ENCODE measurements at places on chromosomes 12 and 14. TPM values are rescaled to one million over a fixed set of nuclear protein-coding genes. Genes with fewer than 3 reads are reported as not detected.
A peak's percentile ranks its signal among the peaks of the same experiment; 100 is the strongest.

ADAMTS20 gene
- total RNA-seq: not detected

- peaks cover 13% of the 10 kb centered on the region for H3K27me3 ChIP-seq
- H3K27ac ChIP-seq: no peak overlapping the region
- H3K4me1 ChIP-seq: peaks cover 10% of the 10 kb centered on the region
- DNase-seq: peak; percentile 25
- H3K4me3 ChIP-seq: no peak overlapping the region
Observed at GRCh38 chr14:52244997-52245396, 22.5 kb upstream of the PTGDR start.

DNA sequence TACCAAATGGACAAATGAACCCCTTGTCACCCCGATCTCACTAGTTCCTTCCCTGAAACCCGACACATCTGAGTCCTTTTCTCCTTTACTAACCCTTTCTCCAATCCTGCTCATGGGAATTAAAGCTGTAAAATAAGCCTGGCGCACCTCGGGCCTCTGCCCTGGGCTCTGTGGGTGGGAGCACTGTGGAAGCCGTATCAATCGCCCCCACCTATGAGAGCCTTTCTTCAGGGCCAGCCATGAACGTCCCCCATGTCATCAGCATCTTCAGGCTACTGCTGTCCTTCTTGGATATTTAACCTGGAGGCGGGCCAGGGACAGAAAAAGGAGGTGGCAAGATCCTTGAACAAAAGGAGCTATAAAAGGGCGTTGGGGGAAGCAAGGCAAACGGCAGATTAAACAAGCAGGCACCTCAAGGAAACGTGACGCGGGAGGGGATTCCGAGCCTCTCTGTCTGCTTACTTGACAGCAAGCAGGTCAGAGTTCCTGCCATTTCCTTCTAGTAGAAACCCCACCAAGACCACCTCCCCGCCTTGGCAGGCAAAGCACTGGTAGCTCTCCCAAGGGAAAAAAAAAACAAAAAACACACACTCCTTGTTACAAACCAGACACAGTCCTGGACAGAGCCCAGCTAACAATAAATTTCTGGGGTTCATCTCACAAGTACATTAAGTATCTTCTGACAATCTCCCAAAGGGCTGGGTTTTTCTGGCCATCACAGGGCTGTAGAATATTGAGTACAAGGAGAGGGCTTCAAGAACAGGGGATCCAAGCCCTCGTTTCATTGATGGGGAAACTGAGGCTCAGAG is 62.9 kb downstream of the DPF3 start:
- no peak overlapping the region for H3K27ac ChIP-seq
- no peak for DNase-seq
- peaks cover 32% of the 10 kb centered on the region for H3K27me3 ChIP-seq
- H3K4me1 ChIP-seq: no peaks in the 10 kb centered on the region
- H3K36me3 ChIP-seq: no peaks in the 10 kb centered on the region

GRCh38 chr14:74541225-74541624 is 47.7 kb downstream of the ISCA2 start:
- no peaks in the 10 kb centered on the region for H3K4me1 ChIP-seq
- DNase-seq: no peak
- H3K4me3 ChIP-seq: no peak overlapping the region
- no peaks in the 10 kb centered on the region for H3K36me3 ChIP-seq

PLD4 gene
- total RNA-seq: 0.07 TPM

- DNase-seq: no peak
- peaks cover 24% of the 10 kb centered on the region for H3K36me3 ChIP-seq
Observed at GRCh38 chr12:121748218-121748570, 35.6 kb downstream of the TMEM120B start.

- no peaks in the 10 kb centered on the region for H3K36me3 ChIP-seq
- H3K4me1 ChIP-seq: no peaks in the 10 kb centered on the region
- no peak overlapping the region for H3K4me3 ChIP-seq
- DNase-seq: no peak
- H3K27ac ChIP-seq: no peak overlapping the region
Observed at GRCh38 chr14:79411403-79412174, 799.7 kb downstream of the DIO2 start.

GRCh38 chr12:76940671-76941445 is 62.0 kb upstream of the CSRP2 start:
- H3K27ac ChIP-seq: no peak overlapping the region
- no peaks in the 10 kb centered on the region for H3K4me1 ChIP-seq
- DNase-seq: no peak
- H3K4me3 ChIP-seq: no peak overlapping the region

DNA sequence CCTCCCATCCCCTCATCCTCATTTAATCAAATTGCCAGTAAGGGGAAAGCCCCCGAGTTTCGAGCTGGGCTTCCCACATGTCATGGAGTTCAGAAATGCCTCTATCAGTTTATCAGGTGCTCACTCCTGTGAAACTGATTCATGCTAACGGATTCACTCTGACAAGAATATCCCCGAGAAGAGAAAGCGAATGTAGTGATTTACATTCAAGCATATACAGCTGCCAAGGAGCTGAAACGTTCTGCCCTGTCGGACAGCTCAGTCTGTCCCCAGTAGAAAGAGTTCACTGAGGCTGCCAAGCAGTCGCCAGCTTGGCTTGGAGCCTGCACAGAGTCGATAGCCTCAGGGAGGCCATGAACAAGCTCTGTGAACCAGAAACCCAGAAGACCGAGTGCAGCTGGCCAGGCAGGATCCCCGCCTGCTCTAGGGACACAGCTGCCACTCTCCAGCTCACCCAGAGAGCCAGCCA is 88.4 kb downstream of the TMCC3 start:
- H3K36me3 ChIP-seq: no peaks in the 10 kb centered on the region
- no peak overlapping the region for H3K27ac ChIP-seq
- no peak overlapping the region for H3K4me3 ChIP-seq
- peaks cover 30% of the 10 kb centered on the region for H3K27me3 ChIP-seq
- DNase-seq: no peak

DNA sequence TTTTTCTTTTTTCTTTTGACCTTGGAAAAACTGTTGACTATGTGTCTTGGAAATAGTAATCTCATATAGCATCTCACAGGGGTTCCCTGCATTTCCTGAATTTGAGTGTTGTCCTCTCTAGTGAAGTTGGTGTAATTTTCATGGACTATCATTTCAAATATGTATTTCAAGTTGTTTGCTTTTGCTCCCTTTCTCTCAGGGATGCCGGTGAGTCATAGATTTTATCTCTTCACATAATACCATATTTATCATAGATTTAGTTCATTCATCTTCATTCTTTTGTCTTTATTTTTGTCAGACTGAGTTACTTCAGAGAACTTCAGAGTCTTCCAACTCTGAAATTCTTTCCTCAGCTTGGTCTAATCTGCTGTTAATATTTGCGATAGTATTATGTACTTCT is 1320.6 kb downstream of the LRFN5 start:
- no peak for DNase-seq
- H3K4me1 ChIP-seq: no peaks in the 10 kb centered on the region
- H3K36me3 ChIP-seq: no peaks in the 10 kb centered on the region

DNA sequence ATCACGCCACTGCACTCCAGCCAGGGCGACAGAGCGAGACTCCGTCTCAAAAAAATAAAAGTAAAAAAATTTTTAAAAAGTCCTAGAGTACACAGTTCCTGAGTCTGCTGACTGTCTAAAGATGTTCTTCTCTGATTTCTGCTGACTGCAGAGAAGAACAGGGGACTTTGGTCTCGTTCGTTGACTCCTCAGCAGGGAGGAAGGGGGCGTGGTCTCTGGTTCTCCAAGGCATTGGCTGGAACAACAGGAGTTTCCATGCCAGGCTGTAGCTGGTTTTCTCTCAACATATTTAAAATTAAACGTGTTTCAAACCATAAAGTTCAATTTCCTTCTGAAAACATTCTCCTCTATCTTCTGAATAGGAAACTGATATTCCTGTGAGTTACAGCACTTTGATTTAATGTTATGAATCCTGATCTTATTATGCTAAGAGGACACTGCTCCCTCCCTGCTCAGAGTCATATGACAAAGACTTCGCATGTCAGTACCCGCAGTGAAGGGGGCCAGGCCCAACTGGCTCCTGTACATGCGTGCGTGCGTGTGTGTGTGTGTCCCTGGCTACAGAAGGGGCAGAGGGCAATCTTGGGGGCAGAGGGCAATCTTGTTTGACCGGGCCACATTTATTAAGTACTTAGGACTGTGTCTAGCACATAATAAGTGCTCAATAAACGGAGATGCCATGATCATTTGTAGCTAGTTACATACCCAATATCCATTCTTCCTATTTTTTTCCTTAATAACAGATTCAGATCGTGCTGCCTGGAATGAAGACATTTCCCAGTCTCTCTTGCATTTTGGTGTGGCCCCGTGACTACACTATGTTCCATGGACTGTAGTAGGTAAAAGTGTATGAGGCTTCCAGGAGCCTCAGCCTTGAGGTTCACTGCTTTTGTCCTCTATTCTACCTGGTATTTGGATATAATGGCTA is 16.5 kb upstream of the HNF1A start:
- peak overlapping the region; percentile 56 for H3K27ac ChIP-seq
- DNase-seq: no peak
- no peak overlapping the region for H3K4me3 ChIP-seq
- peaks cover 28% of the 10 kb centered on the region for H3K4me1 ChIP-seq

DNA sequence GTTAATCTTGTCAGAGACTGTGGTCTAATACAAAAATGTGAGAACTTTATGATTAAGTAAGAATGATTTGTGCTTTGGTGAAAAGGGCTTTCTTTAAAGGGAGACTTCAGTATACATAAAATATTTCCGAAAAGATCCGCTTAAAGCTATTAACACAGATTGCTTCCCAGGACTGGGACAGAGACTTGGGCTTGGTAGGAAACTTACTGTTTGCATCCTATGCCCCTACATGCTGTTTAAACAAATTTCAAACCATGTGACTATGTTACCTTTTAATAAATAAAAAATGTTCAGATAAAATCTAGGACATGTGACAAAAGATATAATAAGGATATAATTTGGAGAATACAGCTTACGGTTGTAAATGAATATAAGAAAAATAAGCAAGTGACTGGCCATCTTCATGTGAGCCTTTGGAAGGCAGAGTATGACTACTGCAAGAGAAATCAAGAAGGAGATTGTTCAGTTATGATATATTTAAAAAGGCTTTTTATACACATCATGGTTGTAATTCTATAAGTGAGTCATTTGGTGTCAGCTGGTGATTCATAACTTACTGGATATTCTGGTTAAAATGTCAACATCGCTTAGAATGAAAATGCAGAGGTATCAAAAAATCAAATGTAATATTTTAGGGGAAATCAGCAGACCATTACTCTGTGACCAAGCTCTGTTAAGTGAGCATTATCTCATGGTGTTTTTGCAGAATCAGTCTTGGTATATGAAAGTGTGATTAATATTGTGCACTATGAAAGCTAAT is 234.7 kb upstream of the E2F7 start:
- no peaks in the 10 kb centered on the region for H3K36me3 ChIP-seq
- no peak overlapping the region for H3K4me3 ChIP-seq
- DNase-seq: no peak
- no peak overlapping the region for H3K27ac ChIP-seq
- no peaks in the 10 kb centered on the region for H3K4me1 ChIP-seq
- H3K27me3 ChIP-seq: no peaks in the 10 kb centered on the region

NID2 gene
- total RNA-seq: 0.09 TPM

- H3K27me3 ChIP-seq: peaks cover 31% of the 10 kb centered on the region
- H3K4me3 ChIP-seq: no peak overlapping the region
- H3K4me1 ChIP-seq: peaks cover 25% of the 10 kb centered on the region
- no peaks in the 10 kb centered on the region for H3K36me3 ChIP-seq
Observed at GRCh38 chr14:66514213-66514612, 6.3 kb downstream of the GPHN start.

YEATS4 gene
- 37.9 TPM for total RNA-seq

GRCh38 chr12:31899109-31899508 is 60.1 kb upstream of the RESF1 start:
- H3K27me3 ChIP-seq: no peaks in the 10 kb centered on the region
- peaks cover 31% of the 10 kb centered on the region for H3K4me1 ChIP-seq
- peak overlapping the region; percentile 2 for H3K27ac ChIP-seq
- peaks cover 54% of the 10 kb centered on the region for H3K36me3 ChIP-seq
- no peak for DNase-seq
- H3K4me3 ChIP-seq: no peak overlapping the region

DNA sequence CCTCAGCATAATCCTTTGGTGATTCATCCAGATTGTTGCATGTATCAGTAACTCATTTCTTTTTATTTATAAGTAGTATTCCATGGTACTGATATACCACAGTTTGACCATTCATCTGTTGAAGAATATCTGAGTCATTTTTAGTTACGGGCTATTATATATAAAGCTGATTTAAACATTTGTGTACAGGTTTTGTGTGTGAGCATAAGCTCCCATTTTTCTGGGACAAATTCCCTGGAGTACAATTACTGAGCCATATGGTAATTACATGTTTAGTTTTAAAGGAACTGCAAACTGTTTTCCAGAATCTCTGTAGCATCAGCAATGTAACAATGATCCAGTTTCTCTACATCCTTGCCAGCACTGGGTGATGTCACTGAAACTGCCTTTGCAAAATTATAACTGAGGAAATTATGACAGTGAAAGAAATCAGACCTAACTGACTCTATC is 236.2 kb upstream of the KRR1 start:
- no peak for DNase-seq
- H3K36me3 ChIP-seq: no peaks in the 10 kb centered on the region
- H3K27ac ChIP-seq: no peak overlapping the region
- peaks cover 25% of the 10 kb centered on the region for H3K27me3 ChIP-seq

BMAL2 gene
- total RNA-seq: 58.8 TPM

C12orf50 gene
- total RNA-seq: not detected

- peaks cover 36% of the 10 kb centered on the region for H3K4me1 ChIP-seq
- peak overlapping the region; percentile 78 for H3K27ac ChIP-seq
- peaks cover 23% of the 10 kb centered on the region for H3K27me3 ChIP-seq
- peaks cover 2% of the 10 kb centered on the region for H3K36me3 ChIP-seq
Observed at GRCh38 chr12:95547522-95548055, 3.7 kb downstream of the USP44 start.

GRCh38 chr14:75023108-75023507 is 20.4 kb downstream of the EIF2B2 start:
- H3K27me3 ChIP-seq: no peaks in the 10 kb centered on the region
- no peak for DNase-seq
- no peaks in the 10 kb centered on the region for H3K4me1 ChIP-seq
- H3K4me3 ChIP-seq: no peak overlapping the region

FAM90A1 gene
- 0.31 TPM for total RNA-seq

- H3K4me3 ChIP-seq: no peak overlapping the region
- H3K27me3 ChIP-seq: no peaks in the 10 kb centered on the region
- no peak for DNase-seq
- H3K36me3 ChIP-seq: no peaks in the 10 kb centered on the region
Observed at GRCh38 chr12:80419644-80420043, 24.4 kb upstream of the PTPRQ start.

- H3K4me1 ChIP-seq: no peaks in the 10 kb centered on the region
- H3K4me3 ChIP-seq: no peak overlapping the region
- H3K27ac ChIP-seq: no peak overlapping the region
- H3K36me3 ChIP-seq: no peaks in the 10 kb centered on the region
- no peak for DNase-seq
- no peaks in the 10 kb centered on the region for H3K27me3 ChIP-seq
Observed at GRCh38 chr14:95215094-95215725, 57.9 kb upstream of the DICER1 start.

GRCh38 chr12:6961278-6961694 is 9.2 kb downstream of the PHB2 start:
- peaks cover 69% of the 10 kb centered on the region for H3K36me3 ChIP-seq
- peaks cover 69% of the 10 kb centered on the region for H3K4me1 ChIP-seq
- no peaks in the 10 kb centered on the region for H3K27me3 ChIP-seq
- H3K4me3 ChIP-seq: peak overlapping the region; percentile 90
